Sciatic nerve (tissue), 2 donors: ENCODE measurements at places on chromosomes 5 and 9. TPM values are rescaled to one million over a fixed set of nuclear protein-coding genes. Genes with fewer than 3 reads are reported as not detected.

The TRPM6 gene
- 3.5 TPM for total RNA-seq

The CNTNAP3 gene
- total RNA-seq: 10.5 TPM

The HAVCR2 gene
- total RNA-seq: 11.8 TPM

The PCDHA3 gene
- 0.71 TPM for total RNA-seq

The PCDHA5 gene
- total RNA-seq: 0.27 TPM

The SLC36A2 gene
- total RNA-seq: 30.2 TPM

The ZNF484 gene
- 20.1 TPM for total RNA-seq

The ANKRD55 gene
- not detected for total RNA-seq

The RALGPS1 gene
- 15.1 TPM for total RNA-seq

The CER1 gene
- not detected for total RNA-seq

The GFI1B gene
- not detected for total RNA-seq

The CTXN3 gene
- total RNA-seq: not detected

The PLEKHG4B gene
- 1.1 TPM for total RNA-seq

The SIT1 gene
- total RNA-seq: 0.67 TPM

The PCDHA2 gene
- total RNA-seq: 0.13 TPM

The C5orf34 gene
- 1.5 TPM for total RNA-seq

The MAP1B gene
- total RNA-seq: 218 TPM

The ANKRD34B gene
- total RNA-seq: not detected

The ARL14EPL gene
- not detected for total RNA-seq

The PCDHA6 gene
- 0.76 TPM for total RNA-seq

The RFK gene
- total RNA-seq: 16.3 TPM

The SLC6A19 gene
- 0.09 TPM for total RNA-seq

The SPATA31D4 gene
- total RNA-seq: not detected

The DAP gene
- total RNA-seq: 65.4 TPM

The TAF11L10 gene
- total RNA-seq: not detected

The LCN9 gene
- total RNA-seq: not detected

The ENTPD2 gene
- total RNA-seq: 24.3 TPM

The GRM6 gene
- total RNA-seq: not detected

The FRRS1L gene
- total RNA-seq: 12.8 TPM

The RASGEF1C gene
- 10.3 TPM for total RNA-seq

The GNA14 gene
- total RNA-seq: 8.0 TPM

The SLCO6A1 gene
- total RNA-seq: not detected

The FCN1 gene
- total RNA-seq: 16.1 TPM

The PTGS1 gene
- 6.0 TPM for total RNA-seq

The MYORG gene
- total RNA-seq: 6.6 TPM

The LRRC19 gene
- not detected for total RNA-seq

The GLDC gene
- total RNA-seq: 35.6 TPM

The TLX3 gene
- total RNA-seq: not detected

The ROR2 gene
- total RNA-seq: 3.0 TPM

The PKD2L2 gene
- not detected for total RNA-seq

The KIF24 gene
- 1.1 TPM for total RNA-seq

The F2RL2 gene
- total RNA-seq: 0.89 TPM

The ADAMTS2 gene
- 25.3 TPM for total RNA-seq

The CBY3 gene
- total RNA-seq: not detected

The ACOT12 gene
- not detected for total RNA-seq

The NUTM2F gene
- total RNA-seq: not detected

The IFNA4 gene
- total RNA-seq: not detected

The PDGFRB gene
- 215 TPM for total RNA-seq

The ARHGEF37 gene
- 86.7 TPM for total RNA-seq

The IRX1 gene
- 0.62 TPM for total RNA-seq

The ANKRD18B gene
- 1.2 TPM for total RNA-seq

The NR5A1 gene
- not detected for total RNA-seq

The LECT2 gene
- not detected for total RNA-seq

The SLC6A3 gene
- not detected for total RNA-seq

The DMXL1 gene
- total RNA-seq: 89.3 TPM

The IFNA21 gene
- total RNA-seq: not detected

The OR1B1 gene
- total RNA-seq: 0.36 TPM

The CDKN2B gene
- total RNA-seq: 4.0 TPM
